ENCODE measurements at places on chromosomes 11 and 22. TPM values are rescaled to one million over a fixed set of nuclear protein-coding genes. Genes with fewer than 3 reads are reported as not detected.

The SMC1B gene
- total RNA-seq, result not detected

The DEUP1 gene
- total RNA-seq, result not detected

The TSPAN32 gene
- not detected for total RNA-seq

The IL10RA gene
- total RNA-seq, result 0.09 TPM

The CELSR1 gene
- 7.3 TPM for total RNA-seq

All from smooth muscle cell of the umbilical artery (primary cell).